NCI-H1930 (cell line): ENCODE measurements at places on chromosomes 1 and 21.
A peak's percentile ranks its signal among the peaks of the same experiment; 100 is the strongest.

GRCh38 chr1:76012341-76013205 is 62.0 kb upstream of the ST6GALNAC3 start:
- no peak for DNase-seq

DNA sequence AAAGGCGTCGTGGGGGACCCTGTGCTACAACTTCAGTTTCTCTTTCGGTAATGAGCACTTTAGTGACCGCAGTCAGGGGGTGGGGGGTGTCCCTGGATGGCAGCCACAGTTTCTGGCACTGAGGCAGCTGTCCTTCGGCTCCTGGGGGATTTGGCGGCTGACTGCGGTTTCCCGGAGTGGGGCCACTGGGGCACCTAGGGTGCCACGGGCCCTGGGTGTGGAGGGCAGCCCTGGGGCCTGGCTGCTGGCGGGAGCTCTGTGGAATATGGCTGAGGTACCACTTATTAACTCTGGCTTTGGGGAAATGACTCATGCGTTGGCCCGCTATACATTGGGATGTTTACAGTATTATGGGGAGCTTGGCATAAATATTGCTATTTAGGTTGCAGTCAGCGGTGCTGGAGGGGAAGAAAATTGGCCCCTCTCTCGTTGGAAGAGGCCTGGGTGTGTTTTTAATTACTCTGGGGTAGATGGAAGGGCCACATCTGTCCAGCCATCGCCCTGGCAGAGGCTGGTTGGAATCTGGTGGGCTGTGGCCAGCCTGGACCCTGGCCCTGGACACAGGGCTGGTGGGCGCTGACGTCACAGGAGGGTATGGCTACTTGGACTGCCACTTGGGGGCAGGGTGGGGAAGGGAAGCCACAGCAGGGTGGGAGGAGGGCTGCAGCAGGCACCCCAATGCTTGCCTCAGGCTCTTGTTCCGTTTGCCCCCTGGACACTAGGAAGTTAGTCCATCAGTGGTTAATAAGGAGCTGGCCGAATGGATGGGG is 2.0 kb downstream of the EPHB2 start:
- no peak for DNase-seq

- DNase-seq = no peak
Measured at GRCh38 chr1:42153624-42154023, 414 bp downstream of the GUCA2B start.

DNA sequence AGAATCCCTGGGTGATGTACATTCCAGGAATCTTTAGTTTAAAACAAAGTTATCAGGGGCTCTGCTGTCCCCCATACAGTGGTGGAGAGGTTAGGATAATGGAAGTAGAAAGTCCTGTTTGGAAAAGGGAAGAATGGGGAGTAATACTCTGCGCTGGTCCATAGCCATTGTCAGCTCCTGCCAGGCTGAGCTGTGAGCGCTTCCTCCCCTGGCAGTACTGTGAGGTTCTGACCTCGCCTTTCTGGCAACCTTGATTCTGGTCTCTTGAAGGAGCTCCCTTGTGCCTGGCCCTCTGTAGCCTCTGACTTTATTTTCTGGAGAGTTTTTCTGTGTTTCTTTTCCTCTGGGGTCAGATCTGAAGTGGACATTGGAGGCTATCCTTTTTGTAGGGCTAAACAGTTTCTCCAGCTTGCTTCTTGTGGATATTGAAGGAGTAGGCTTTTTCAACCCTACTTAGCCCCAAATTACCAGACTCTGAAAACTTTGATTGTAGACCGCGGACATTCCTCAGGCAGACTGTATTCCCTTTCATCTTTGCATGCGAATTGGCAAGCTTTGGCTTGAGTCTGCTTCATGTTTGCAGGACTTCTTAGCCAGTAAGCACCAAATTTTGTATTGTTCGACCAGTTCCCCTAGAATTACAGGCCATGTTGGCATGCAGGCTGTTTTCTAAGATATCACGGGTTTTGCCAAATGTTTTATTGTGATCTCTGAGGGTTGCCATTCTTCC is 13.8 kb downstream of the UBE4B start:
- DNase-seq = no peak

GRCh38 chr1:76035053-76035452 is 39.5 kb upstream of the ST6GALNAC3 start:
- no peak for DNase-seq

- DNase-seq = no peak
Measured at GRCh38 chr1:104797982-104798381, 1048.3 kb downstream of the AMY1C start.

- no peak for DNase-seq
Measured at GRCh38 chr1:228455715-228456114, 31.5 kb upstream of the RNF187 start.

GRCh38 chr1:41175546-41175945 is 66.6 kb downstream of the SCMH1 start:
- DNase-seq = no peak

- peak; percentile 14 for DNase-seq
Measured at GRCh38 chr1:27726173-27727044, 648 bp downstream of the FAM76A start.

DNA sequence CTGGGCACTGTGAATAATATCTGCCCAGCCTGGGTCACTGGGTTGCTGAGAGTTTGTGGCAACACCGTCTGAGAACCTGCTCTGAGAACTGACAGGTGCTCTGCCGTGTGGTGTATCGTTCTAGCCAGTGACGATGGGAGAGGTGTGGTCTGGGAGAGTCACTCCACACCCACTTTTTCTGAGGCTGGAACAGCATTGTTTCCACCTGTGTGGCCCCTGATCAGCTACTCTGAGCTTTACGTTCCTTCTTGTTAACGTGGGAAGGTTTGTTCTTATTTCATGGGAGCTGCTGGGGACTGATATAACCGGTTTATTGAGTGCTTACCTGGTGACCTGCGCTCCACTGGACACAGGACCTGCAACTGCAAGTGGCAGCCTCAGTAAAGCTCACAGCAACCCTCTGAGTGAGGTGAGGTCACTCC is 34.8 kb upstream of the TENT5C start:
- no peak for DNase-seq

DNA sequence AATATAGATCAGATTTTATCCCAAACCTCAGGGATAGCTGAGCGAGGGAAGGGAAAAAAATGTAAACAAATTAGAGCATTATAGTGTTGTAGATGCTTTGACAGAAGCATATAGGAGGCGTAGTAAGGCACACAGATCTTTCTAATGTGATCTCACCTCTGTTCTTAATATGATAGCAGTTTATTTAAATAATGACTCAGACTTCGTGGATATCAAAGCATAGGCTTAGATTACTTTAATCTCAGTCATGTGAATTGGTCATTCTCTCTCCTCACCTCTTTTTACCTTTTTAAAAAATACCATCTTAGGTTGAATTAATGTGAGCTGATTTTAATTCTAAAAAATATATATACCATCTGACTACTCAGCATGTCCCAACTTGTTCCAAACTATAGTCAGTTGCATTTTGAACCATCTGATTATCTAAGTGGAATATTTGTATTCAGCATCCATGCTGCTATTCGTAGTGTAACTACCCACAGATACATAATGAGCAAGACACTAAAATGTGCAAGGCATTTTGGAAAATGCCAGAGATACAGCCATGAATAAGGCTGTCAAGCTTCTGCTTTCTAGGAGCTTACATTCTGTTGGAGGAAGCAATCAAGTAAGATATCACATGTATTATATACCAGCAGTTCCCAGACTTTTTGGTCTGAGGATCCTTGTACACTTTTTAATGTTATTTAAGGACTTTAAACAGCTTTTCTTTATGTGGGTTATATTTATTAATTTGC is 76.7 kb downstream of the OSBPL9 start:
- DNase-seq = no peak

- DNase-seq = no peak
Measured at GRCh38 chr1:15969321-15969880, 6.5 kb downstream of the ZBTB17 start.

DNA sequence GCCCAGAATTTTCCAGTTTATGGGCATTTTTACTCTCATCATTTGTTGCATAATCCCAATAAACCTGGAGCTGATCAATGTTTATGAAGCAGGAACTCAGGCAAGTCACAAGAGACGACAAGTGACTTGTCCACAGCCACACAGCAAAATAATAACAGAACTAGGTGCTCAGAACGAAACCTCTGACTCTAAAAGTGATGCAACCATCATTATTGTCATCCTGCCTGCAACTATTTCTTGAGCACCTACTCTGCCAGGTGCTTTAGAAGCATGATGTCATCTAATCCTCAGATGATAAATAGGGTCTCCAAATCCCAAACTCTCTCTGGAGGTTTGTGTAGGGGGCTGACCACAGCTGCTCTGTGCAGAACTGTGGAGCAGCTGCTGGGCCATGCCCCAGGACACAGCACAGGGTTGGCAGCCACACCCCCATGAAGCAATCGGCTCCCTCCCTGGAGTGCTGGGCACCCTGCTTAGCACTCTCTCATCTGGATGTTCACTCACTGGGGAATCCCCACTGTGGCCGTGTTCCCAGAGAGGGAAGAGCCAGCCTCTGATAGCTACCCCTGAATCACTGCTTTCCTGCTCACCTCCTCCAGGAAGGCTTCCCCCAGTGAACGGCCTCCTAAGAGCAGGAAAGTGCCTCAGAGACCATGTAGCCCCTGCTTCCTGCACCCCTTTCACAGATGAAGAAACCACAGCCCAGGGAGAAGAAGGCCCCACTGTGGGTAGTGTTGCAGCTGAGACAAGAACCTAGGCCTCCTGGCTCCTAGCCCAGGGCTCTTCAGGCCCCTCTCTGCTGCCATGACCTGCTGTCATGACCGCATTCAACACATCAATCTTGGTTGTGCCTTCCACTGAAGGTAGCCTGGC is 2.1 kb downstream of the TTC22 start:
- DNase-seq = no peak

GRCh38 chr1:242435200-242435599 is 89.3 kb downstream of the PLD5 start:
- no peak for DNase-seq

DNA sequence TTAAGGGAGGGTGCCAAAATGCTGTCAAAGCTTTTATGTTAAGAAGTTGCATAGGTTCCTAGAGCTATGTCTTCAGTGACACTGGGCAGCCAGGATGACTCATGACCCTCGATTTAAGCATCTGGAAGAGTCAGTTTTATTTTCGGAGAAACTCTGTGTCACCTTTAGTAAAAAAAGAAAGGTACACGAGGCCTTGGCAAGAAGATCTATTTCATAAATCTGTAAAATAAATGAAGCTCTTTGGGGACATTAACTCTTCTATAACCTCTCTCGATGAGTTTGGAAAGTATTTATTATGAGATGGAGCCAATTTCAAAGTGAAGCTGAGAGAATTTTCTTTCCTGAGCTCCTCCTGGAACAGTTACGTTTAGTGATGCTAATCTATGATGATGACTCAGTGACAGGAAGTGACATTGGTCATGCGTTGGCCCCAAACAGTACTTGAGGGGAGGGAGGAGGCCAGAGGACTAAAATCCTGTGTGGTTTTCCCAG is 156.5 kb downstream of the HLX start:
- DNase-seq = no peak
